ENCODE measurements at places on chromosomes 3 and 15.

- peak; percentile 81 for DNase-seq
These were observed 281.0 kb upstream of the NR2E3 start for GRCh38 chr15:71529361-71529760.

DNA sequence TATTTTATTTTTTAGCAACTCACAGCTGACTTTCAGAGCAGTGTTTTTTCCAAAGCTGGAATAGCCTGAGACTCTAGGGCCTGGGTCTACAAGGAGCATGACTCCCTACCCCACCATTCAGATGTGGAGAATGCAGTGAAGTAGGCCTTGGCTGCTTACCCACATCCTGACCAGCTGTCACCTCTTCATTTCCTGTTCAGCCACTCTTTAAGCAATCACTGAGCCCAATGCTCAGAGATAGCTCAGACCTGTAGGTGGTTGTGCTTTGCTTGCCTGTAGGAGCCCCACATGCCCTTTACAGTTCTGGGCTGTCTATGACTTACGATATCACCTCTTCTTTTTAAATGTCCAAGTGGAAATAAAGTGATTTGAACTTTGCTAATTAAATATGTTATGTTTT is 148.1 kb downstream of the NEK11 start:
- DNase-seq: peak; percentile 73

- DNase-seq: peak; percentile 80
These were observed 317.8 kb upstream of the AGTR1 start for GRCh38 chr3:148379763-148380382.

DNA sequence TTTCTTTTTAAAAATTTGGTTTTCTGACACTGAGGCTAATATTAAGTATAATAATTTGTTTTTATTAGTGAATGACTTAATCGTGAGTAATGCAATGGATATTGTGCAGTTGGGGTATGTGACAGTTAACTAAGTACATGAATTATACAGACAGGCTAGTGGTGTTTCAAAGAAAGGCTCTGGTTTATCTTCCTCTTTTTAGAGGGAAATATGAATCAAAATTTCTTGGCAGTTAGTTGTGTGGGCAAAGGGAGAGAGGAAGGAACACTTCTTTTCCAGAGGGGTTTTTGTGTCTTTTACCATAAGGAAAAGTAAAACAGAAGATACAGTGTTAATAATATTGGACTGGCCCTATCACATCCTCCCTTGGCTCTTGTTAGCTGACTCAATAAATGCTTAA is 2.7 kb downstream of the ZNF654 start:
- DNase-seq: no peak

- DNase-seq: peak; percentile 81
These were observed 68.4 kb upstream of the CHRNB4 start for GRCh38 chr15:78709263-78709882.

- DNase-seq: no peak
These were observed 92.8 kb upstream of the FGF12 start for GRCh38 chr3:192820161-192820560.

GRCh38 chr3:106877627-106878026 is 499.6 kb upstream of the CCDC54 start:
- DNase-seq: no peak

DNA sequence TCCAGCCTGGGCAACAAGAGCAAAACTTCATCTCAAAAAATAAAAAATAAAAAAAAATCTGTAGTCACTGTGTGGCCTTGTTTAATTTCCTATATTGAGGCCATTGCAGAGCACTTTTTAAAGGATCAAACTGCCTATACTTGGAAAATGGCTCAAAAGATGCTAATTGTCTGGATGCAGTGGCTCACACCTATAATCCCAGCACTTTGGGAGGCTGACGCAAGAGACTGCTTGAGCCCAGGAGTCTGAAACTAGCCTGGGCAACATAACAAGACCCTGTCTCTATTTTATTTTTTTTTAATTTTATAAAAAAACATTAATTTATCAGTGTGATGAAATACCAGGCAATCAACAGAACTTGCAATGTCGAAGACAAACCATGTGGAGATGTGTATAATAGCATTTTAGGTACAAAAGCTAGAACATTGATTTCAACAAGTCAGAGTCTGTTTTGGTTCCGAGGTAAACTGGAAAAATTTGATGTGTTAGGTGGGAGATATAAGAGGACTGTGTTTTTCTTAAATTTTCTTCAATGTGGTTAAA is 47.0 kb upstream of the SETD2 start:
- DNase-seq: no peak

- DNase-seq: no peak
These were observed 527.2 kb downstream of the FOXP1 start for GRCh38 chr3:71056327-71056726.

DNA sequence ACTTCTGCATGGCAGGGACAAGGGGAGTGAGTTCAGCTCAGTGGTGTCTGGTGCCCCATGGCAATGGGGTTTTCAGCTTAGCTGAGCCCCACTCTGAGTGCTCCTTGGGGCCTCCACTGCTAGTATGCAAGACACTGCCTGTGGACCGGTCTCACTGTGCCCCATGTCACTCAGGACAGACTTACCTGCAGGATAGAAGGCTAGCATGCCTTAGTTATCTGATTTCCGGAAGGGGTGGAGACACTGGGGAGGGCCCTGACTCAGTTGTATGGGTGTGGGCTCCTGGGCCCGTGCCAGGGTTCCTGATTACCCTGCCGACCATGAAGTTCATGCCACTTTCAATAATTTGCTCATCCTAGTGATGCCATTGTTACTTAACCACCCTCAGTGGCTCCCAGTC is 4.3 kb upstream of the SLC6A20 start:
- no peak for DNase-seq

GRCh38 chr3:168493412-168494205 is 397.9 kb upstream of the GOLIM4 start:
- DNase-seq: no peak

GRCh38 chr3:28050885-28051284 is 190.5 kb upstream of the CMC1 start:
- peak; percentile 23 for DNase-seq

DNA sequence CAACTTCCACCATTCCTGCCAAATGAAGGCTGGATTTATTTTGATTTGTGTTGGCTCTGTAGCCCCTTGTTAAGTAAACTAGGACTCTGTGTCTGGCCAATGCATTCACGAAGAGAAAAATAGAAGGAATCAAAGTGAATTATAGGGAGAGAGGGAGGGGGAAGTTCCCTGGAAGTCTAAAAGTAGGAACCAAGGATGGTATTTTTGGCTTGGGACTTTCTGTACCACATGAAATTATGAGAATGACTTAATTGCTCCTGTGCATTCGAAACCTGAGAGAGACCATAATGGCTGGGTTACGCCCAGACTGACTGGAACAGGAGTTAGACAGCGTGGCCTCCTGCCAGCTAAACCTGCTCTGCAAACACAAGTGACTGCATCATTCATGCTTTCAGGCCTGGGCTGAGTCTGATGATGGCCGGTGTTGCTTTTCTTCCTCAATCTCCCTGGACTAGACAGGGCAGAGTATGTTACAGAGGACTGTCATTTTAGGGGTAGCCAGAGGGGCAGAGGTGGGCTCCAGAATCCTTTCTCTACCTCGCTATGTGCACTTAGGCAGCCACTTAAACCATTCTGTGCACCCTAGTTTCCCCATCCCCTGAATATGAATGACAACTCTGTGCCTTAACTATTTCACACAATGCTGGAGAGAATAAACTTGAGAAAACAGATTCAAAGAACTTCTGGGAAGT is 58.9 kb downstream of the MYO1E start:
- peak; percentile 75 for DNase-seq

DNA sequence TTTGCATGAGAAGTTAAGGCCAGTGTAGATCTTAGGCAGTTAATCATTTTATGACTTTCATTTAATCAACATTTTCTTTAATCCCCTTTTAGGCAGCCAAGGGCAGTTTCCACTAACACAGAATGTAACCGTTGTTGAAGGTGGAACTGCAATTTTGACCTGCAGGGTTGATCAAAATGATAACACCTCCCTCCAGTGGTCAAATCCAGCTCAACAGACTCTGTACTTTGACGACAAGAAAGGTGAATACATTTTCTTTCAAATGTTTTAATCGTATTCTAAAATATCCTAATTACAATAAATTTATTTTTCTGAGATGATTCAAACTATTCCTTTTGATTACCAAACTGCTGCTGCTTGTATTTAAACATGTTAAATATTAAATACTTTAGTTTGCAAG is 843.2 kb downstream of the CADM2 start:
- peak; percentile 53 for DNase-seq

- no peak for DNase-seq
These were observed 1.3 kb downstream of the ADAMTS7 start for GRCh38 chr15:78810003-78810361.

GRCh38 chr15:71515375-71516186 is 294.8 kb upstream of the NR2E3 start:
- DNase-seq: no peak

- DNase-seq: no peak
These were observed 100.2 kb downstream of the DTWD1 start for GRCh38 chr15:49721091-49721490.

GRCh38 chr15:22815766-22816165 is 22.7 kb upstream of the NIPA2 start:
- DNase-seq: no peak

DNA sequence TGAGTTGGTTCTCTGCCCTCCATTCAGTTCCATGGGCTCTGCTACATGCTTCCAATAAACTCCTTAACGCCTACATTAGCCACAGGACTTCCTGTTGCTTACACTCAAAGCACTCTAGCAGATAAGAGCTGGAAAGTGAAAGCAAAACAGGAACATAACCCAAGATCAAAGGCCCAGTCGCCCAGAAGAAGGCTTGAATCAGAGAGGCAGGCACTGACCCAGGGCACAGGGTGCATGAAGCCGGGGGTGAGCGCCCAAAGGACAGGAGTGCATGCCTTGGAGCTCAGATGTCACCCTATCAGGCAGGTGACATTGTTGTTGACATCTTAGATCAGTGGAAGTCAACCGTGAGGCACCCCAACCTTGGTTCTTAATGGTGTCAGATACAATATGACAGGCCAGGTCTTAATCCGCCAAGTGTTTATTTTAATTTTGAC is 235.1 kb downstream of the UACA start:
- DNase-seq: peak; percentile 94

GRCh38 chr3:35079403-35079802 is 559.9 kb upstream of the ARPP21 start:
- no peak for DNase-seq

DNA sequence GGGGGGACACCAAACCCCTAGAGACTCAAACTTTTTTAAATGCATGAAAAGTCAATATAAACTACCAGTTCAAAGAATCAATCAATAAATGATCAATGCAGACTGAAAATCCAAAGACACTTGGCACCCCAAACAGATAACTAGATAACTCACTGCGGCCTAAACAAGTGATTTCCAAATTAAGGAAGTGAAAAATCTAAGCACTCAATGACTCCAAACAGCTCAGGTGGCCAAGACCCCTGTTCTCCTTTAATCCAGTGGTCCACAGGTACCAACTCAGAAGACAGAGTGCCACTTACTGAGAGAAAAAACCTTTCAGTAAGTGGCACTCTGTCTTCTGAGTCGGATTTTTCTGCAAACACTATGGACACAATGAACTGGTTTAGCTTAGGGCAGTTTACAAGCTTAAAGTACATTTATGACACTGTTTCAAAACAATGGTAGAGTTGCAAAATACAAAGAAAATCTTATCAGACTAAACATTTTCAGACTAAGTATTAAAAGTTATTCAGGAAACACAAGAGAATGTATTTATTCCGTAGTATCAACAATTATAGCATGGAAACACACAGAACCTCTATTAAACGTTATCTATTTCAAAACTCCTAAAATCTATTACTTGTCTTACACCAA is 4.7 kb downstream of the DLG1 start:
- DNase-seq: no peak

- DNase-seq: no peak
These were observed 56.2 kb downstream of the ATG7 start for GRCh38 chr3:11328196-11328945.

DNA sequence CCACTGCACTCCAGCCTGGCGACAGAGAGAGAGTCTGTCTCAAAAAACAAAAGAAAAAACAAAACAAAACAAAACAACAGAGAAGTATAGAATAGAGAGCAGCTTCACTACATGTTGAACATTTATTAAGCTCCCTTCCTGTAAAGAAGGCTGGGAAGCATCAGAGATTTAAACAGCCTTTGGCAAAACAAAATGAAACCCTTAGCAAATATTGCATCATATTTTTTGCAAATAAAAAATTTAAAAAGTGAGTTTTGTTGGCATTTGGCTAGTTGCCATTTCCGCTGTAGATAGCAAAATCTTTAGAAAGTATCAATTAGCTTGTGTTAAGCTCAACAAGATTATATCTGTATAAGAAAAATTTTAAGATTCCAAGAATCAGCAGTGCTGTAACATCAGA is 151.2 kb downstream of the SERPINI1 start:
- DNase-seq: no peak

DNA sequence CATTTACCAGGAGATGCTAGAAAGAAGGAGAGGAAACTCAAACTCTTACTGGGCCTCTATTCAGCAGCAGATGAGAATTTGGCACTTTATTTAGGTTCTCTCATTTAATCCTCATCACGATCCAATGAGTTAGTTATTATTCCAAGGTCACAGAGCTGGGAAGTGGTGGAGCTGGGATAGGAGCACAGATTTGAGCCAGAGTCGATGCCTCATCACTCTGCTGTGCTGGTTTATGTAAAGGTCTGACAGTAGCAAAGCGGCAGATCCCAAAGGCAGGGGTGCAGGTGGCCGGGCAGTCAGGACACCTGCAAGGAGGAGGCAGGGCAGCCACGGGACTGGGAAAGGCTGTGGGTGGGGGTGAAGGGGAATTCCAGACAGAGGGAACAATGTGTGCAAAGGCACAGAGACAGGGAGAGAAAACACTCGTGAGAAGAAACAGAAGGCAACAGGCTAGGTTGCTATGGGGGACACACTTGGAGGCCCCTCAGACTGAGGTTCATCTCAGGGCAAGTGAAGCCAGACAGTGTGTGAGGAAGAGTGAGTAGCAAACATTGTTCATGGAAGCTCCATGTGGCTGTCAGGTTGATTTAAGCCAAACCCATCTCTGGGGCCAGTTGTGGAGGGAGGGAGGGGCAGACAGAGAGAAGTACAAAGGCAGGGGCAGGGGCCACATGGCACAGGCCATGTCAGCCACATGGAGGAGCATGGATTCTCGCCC is 26.8 kb downstream of the RAB6B start:
- no peak for DNase-seq

GRCh38 chr3:103963599-103963998 is 1403.1 kb upstream of the ALCAM start:
- DNase-seq: no peak

DNA sequence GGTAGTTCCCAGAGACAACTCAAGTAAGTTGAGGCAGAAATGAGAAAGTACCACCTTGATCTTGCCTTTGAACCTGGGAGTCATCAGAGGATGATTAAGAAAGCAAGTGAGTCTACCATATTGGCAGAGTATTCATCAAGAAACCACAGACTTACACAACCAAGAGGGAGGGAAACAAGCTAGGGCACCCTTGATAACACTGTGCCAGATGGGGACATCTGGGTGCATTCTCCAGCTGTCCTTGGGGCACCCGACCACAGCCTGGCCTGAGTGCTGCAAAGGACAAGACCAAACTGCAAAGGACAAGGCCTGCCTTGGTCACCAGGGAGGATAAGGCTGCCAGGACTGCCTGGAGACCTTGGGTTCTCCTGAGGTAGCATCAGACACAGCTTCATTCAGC is 553.6 kb downstream of the EPHB1 start:
- DNase-seq: no peak

Data from DMS53 (cell line).